Esophagus mucosa (tissue), 1 donor: ENCODE measurements at places on chromosomes 2 and 18. TPM values are rescaled to one million over a fixed set of nuclear protein-coding genes. Genes with fewer than 3 reads are reported as not detected.

SULT1C4 gene
- total RNA-seq: 0.32 TPM

CENPA gene
- total RNA-seq: 10.2 TPM

BMP10 gene
- total RNA-seq: not detected

CNTNAP5 gene
- total RNA-seq: not detected

TSPYL6 gene
- not detected for total RNA-seq
